NCI-H2029 treated with DMSO at 0.1 percent for 48 hours (cell line): ENCODE measurements at places on chromosomes 2 and 18.

DNA sequence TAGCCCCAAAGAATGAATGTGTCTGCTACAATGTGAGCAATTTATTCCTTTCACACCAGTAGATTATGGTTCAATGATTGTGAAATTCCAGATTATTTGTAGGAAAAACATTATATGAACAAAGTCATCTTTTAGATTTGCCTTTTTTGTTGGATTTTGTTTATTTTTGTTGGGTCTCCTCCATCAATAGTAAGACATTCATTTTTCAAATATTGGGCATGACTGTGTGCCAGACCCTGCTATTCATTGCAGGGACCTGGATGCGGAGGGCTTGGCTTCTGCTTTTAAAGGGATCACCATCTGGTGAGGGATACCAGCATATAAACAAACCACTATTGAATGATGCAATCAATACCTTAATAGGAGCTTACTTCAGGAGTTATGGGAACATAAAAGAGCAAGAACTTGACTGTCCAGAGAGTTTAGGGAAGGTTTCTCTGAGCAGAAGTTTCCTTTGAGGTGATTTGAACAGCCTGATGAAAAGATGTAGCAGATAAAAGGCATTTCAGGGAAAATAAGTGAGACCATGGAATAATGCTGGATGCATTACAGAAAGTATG, 486.7 kb downstream of the EPHA4 start:
- no peak for DNase-seq

DNA sequence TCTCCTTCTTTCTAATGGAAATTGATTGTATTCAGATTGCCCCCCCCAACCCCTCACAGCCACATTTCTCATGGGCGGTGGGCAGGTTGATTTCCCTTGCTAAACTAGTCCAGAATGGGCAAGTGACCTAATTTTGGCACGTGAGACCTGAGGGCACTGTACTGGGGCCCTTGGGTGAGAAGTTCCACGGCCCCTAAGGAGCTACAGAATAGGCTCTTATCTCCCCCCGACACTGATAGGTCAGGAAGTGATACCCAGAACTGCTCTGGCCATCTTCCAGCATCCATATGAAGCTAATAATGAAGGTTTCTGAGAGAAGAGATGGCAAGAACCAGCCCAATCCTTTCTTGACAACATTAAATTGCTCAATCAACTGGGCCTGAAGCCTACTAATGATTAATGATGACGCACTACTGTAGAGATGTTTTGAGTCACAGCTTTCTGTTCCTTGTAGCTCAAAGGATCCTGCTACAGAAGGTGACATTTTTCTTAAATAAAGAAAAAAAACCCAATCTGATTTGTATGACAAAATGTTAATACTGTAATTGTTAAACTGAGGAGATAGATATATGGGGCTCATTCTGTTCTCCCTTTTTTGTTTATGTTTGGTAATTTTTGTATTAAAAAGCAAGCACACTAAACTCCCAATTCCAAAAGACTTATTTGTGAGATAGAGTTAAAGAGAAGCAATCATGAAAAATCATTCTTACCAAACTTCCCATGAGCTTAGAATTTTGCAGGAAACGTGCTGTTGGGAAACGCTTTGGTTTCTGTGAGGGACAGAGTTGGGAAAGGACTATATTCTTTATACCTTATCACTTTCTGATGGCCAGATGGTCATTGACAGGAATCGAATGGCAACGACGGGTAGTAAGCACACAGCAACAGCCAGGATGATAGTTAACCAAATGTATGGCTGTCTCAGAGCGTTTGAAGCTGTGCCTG, 28.2 kb upstream of the NARS1 start:
- no peak for DNase-seq

DNA sequence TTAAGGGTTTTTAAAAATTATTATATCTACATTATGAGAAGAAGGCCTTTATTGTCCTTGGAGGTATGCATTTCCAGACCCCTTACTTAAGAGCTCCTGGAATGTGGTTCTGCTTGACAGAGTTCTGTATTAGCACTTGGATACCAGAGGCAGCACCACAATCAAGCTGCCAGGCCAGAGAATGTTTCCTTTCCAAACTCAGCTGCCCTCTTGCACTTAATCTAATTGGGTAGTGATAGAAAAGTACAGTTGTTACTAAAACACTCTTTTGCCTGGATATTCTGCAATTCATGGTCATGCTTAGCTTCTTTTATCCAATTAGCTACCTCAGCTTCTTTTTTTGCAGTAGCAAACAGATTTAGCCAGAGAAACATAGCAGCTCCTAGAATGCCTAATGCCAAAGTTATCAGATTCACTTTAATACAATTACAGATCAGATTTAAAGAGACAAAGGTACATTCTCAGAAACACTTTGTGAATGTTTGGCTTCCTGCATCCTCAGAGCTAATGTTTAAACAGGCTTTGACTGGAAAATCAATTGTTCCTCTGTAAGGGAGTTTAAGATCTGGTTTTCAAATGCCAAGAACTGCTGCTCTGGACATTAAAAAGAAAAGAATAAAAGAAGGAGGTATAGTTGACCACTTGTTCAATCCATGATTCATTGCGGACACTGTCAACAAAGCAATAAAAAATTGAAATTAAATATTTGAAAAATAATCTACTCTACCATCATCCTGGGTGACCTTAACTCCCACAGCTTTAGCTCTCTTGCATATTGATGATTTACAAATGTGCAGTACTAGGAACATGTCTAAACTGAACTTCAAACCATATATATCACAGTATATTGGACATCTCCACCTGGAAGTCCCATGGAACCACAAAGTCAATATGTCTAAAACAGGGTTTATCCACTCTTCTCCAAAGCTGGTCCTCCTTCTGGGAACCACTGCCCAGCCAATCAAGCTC, 12.8 kb downstream of the NOSTRIN start:
- no peak for DNase-seq

GRCh38 chr2:232959139-232959538, 53.9 kb downstream of the NGEF start:
- no peak for DNase-seq

DNA sequence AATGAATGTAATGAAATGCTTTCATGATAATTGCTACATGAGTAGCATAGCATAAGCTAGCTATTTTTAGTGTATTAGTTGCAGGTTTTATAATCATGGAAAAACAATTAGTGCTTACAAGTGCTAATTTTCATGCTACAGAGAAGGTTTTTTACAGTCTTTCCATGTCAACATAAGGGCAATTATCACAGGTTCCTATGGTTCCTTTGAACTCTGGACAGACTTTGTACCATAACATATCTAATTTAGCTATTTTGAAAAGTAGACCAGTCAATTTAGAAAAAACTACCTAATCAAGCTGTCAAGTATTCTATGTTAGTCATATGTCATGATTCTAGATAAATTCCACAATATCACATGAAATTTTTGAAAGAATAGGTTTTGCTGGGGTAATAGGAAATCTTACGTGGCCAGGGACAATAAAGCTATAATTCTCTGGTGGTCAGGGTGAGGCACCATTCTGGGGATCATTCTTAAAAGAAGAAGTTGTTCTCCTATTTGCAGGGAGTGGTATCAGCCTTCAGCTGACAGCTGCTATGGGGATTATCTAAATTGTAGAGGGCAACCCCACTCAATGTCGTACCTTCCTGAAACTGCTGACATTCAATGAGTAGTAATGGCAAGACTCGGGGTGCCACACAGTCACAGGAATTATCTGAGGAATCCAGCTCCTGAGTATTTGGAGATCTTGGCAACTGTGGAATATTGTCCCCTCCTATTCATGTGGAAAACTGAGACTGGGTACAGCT, 724.0 kb upstream of the LINC00305 start:
- no peak for DNase-seq

GRCh38 chr2:226754821-226755604, 44.6 kb downstream of the IRS1 start:
- DNase-seq = no peak

- peak; percentile 43 for DNase-seq
Observed at GRCh38 chr2:121777699-121778058, 22.2 kb downstream of the TSN start.

GRCh38 chr2:224379172-224379571, 22.7 kb downstream of the FAM124B start:
- DNase-seq = no peak

GRCh38 chr2:170660409-170660808, 54.7 kb upstream of the SP5 start:
- no peak for DNase-seq

DNA sequence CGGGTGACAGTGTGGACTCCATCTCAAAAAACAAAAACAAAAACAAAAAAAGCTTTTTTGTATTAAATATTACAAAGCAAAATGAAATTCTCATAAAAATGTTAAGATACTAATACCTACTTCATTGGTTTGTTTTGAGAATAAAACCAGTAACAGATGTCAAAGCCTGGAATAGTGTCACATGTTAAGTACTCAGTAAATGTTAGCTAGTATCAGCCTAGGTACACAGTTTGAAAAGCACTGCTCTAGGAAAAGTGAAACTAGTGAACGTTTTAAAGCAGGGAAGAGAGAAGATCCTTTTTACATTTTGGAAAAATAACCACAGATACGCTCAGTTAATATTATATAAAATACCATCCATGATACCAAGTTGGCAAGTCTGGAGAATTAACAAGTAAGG, 37.1 kb upstream of the ADAM17 start:
- DNase-seq = no peak

GRCh38 chr2:60659026-60659425, 97.0 kb upstream of the PAPOLG start:
- no peak for DNase-seq

GRCh38 chr2:3222636-3223035, 155.0 kb downstream of the EIPR1 start:
- no peak for DNase-seq

DNA sequence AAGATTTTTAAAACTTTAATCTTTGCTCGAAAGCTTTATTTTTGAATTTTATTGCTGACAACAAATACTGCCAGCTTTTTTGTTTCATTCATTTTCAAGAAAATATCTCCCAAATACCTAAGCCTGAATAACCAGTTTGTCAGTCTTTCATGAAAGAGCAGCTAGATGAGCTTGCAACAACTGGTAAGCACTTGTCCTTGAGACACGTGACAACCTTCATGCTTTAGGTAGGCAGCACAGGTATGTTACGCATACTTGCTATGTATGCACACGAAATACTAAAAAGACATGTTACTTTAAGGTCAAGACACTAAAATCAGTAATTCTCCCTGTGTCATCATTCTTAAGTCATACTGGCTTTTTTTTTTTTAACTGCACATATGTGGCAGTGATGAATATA, 12.3 kb downstream of the CEBPZ start:
- DNase-seq = no peak

GRCh38 chr2:10523406-10524189, 75.5 kb upstream of the ODC1 start:
- DNase-seq = no peak

DNA sequence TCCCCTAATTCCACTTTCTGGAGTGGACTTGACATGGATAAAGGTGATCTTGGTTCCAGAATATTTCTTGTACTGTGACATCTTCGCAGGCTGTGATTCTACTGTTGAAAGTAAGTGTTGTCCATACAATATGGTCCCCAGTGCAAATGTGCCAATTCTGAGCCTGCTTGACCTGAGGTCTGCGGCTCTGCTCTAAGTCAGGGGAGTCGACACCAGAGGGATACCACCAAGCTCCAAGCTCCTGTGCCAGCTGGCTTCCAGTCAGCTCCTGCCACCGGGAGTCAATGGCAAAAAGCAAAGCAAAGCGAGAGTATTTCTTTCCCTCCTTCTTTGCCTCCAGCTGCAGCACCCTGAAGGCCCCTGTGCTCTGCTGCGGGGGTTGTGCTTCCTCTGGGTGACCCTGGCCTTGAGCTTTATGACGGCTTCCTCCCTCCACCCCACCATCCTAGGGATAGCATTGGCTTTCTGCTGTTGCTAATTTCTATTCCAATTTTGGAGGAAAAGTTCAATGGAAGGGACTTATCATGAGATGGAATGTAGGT, 50.4 kb downstream of the SLC35F5 start:
- DNase-seq = no peak

DNA sequence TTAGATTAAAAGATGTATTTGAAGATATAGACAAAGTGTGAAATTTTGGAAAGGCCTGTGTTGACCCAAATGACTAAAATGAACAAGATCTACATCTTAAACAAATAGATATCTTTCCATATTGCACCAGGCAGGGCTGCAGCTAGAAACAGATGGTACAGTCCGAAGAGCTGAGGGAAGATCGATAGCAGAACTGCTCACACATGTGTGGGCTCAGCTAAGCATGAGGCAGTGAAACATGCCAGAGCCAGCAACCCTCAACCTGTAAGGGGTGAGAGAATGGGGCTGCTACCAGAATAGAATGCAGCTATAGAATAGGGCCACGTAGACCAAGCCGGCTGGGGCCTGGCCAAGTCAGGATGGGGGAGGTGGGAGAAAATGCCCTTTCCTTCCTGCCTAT, 87.8 kb downstream of the SLC5A7 start:
- no peak for DNase-seq

DNA sequence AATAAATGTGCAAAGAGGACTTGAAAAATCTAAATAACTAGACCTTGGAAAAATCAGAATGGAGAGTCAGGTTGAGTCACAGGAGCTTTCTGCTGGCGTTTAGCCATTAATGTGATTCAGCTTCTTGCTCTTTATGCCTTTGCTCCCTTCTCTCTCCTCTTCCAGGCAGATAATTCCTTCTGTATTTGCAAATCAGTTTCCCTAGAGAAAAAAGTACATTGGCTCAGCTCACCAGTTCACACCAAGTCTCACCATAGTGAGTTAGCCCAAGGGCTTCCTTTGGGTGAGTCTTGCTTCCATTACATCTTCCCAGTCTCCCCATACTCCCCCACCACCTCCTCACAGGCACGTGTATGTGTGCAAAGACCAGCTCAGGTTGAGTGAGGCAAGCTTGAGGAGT, 73.6 kb downstream of the CYBRD1 start:
- DNase-seq = no peak

- DNase-seq = no peak
Observed at GRCh38 chr2:144052083-144052482, 467.8 kb downstream of the ZEB2 start.

DNA sequence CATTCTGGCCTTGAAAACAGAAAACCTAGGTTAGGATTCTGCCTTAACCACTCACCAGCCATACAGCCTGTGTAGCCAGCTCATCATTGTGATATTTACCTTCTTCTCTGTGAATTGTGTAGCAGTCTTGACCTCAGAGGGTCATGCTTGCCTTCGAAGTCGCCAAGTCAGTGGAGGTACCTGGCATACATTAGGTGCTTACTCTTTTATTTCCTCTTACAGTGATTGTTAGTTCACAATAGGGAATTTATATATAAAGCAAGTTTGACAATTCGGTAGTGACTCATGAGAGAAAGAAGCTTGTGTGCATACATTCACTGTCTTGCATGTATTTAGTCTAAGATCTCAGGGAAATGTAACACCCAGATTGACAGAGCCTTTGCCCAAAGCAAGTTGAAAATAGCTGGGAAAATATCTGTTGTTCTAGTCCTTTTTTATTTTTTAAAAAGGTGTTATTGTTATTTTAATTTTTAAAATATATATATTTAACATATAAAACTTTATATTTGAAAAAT, 290.6 kb downstream of the PTGR3 start:
- no peak for DNase-seq

- no peak for DNase-seq
Observed at GRCh38 chr2:232533944-232534710, 5.4 kb upstream of the CHRNG start.

DNA sequence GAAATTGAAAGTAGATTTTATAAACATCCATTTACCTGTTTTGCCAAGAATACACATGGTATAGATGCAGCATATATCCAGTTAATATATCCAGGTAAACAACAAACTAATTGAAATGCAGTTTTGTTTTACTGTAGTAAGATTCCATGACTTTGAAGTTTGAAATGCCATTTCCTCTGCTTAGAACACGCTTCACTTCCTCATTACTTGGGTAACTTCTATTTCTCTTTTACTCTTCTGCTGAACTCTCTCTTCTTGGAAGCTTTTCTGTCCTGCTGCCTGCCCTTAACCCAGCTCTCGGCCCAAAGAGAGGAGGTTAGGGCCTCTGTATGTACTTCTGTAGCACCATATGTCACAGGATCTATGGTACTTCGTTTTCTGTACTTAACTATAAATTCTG, 14.1 kb upstream of the IL1RL2 start:
- DNase-seq = no peak
